ENCODE measurements at places on chromosomes 1 and 21. TPM values are rescaled to one million over a fixed set of nuclear protein-coding genes. Genes with fewer than 3 reads are reported as not detected.

Gene CFHR2
- total RNA-seq = not detected

Gene LORICRIN
- total RNA-seq = not detected

Gene TRIM67
- total RNA-seq = 0.09 TPM

Gene CELSR2
- total RNA-seq = 1.2 TPM

Gene SPATA45
- total RNA-seq = not detected

Gene DNASE2B
- total RNA-seq = not detected

Gene STRIP1
- 27.7 TPM for total RNA-seq

Gene CRNN
- not detected for total RNA-seq

Gene SPAG17
- total RNA-seq = not detected

Gene MUL1
- 23.1 TPM for total RNA-seq

Gene COL18A1
- 192 TPM for total RNA-seq

Gene OR2L13
- total RNA-seq = not detected

Gene KIAA0040
- 0.58 TPM for total RNA-seq

Gene BARHL2
- total RNA-seq = not detected

Gene OLFML3
- 623 TPM for total RNA-seq

Gene ENAH
- 25.1 TPM for total RNA-seq

Gene HPDL
- 2.8 TPM for total RNA-seq
